ENCODE measurements at places on chromosomes 5 and 9. TPM values are rescaled to one million over a fixed set of nuclear protein-coding genes. Genes with fewer than 3 reads are reported as not detected.

GRCh38 chr9:9352877-9353481, 1259.8 kb downstream of the PTPRD start:
- no peaks in the 10 kb centered on the region for H3K4me1 ChIP-seq
- no peaks in the 10 kb centered on the region for H3K36me3 ChIP-seq
- H3K27me3 ChIP-seq, result no peaks in the 10 kb centered on the region
- H3K4me3 ChIP-seq, result no peak overlapping the region
- no peak overlapping the region for H3K27ac ChIP-seq

GRCh38 chr9:89969156-89969675, 364.4 kb downstream of the GADD45G start:
- no peak overlapping the region for H3K4me3 ChIP-seq
- H3K27me3 ChIP-seq, result no peaks in the 10 kb centered on the region
- DNase-seq, result peak; percentile 1
- no peaks in the 10 kb centered on the region for H3K36me3 ChIP-seq
- no peaks in the 10 kb centered on the region for H3K4me1 ChIP-seq

DNA sequence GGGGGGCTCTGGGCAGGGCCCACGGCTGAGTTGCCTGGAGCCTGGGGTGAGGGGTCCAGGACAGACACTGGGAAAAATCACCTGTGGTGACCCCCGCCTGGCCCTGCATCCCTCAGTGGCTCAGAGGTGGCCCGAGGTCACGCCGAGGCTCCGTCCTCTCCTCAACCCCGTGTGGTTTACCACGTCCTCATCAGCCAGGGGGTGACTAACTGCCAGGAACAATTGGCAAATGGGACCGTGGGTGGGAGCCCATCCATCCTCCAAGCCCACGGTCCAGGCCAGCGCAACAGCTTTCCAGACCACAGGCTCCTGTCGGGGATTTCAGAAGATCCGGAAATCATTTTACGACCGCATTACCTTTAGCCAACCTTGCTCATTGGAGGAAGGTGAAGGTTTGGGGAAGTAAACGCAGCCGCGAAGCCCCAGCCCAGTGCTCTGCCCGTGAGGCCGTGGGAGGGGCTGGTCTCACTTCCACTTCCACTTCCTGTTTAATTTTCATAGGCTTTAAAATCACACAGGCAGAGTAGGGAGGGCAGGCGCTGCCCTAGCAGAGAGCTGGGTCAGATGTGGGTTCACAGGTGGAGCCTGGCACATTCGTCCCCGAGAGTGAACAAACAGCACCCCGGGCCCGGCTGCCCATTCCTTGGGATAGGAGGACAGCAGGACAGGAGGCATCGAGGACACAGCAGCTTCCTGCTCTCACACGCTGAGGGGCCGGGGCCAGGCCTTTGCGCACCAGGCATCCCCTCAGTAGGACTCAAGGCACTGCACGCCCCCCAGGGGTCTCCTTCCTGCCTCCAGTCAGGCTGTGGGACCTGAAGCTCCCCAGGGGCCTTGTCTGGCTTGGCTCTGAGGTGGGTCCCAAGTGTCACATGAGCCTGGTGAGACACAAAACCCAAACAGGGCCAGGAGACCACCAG, 19.8 kb upstream of the SLC9A3 start:
- no peak overlapping the region for H3K27ac ChIP-seq
- peaks cover 27% of the 10 kb centered on the region for H3K27me3 ChIP-seq
- no peak overlapping the region for H3K4me3 ChIP-seq
- H3K36me3 ChIP-seq, result no peaks in the 10 kb centered on the region
- DNase-seq, result no peak

TLN1 gene
- total RNA-seq, result 337 TPM

CCL28 gene
- under 0.01 TPM for total RNA-seq

- H3K4me1 ChIP-seq, result peaks cover 4% of the 10 kb centered on the region
- no peaks in the 10 kb centered on the region for H3K27me3 ChIP-seq
- no peak overlapping the region for H3K4me3 ChIP-seq
- H3K36me3 ChIP-seq, result no peaks in the 10 kb centered on the region
- peak; percentile 10 for DNase-seq
Measured at GRCh38 chr5:103207653-103208052, 50.9 kb upstream of the MACIR start.

LECT2 gene
- not detected for total RNA-seq

DNA sequence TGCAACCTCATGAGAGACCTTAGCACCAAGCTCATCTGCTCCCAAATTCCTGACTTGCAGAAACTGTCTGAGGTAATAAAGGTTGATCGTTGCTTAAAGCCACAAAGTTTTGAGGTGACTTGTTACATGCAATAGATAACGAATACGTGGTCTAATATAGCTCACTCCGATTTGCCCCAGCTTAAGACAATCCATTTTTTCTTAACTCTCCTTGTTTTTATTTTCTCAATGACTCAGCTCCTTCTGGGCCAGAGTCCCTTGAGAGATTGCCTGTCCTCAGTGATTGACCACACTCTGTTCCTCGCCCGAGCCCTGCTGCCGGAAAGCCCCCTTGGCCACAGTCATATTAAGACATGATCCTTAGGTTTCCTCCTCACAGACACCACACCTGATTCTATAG, 63.7 kb upstream of the FANCC start:
- no peaks in the 10 kb centered on the region for H3K36me3 ChIP-seq
- no peak overlapping the region for H3K4me3 ChIP-seq
- DNase-seq, result peak; percentile 48
- H3K27me3 ChIP-seq, result no peaks in the 10 kb centered on the region
- no peak overlapping the region for H3K27ac ChIP-seq
- peaks cover 17% of the 10 kb centered on the region for H3K4me1 ChIP-seq

- no peaks in the 10 kb centered on the region for H3K36me3 ChIP-seq
- H3K4me1 ChIP-seq, result no peaks in the 10 kb centered on the region
- H3K4me3 ChIP-seq, result no peak overlapping the region
- H3K27ac ChIP-seq, result no peak overlapping the region
Measured at GRCh38 chr5:11030671-11031070, 269.6 kb upstream of the DAP start.

- no peak overlapping the region for H3K4me3 ChIP-seq
- H3K27me3 ChIP-seq, result no peaks in the 10 kb centered on the region
- no peak overlapping the region for H3K27ac ChIP-seq
- H3K36me3 ChIP-seq, result peaks cover 4% of the 10 kb centered on the region
Measured at GRCh38 chr5:80781356-80781755, 126.6 kb upstream of the DHFR start.

GRCh38 chr5:179114756-179115155, 54.6 kb downstream of the ZNF354C start:
- no peak for DNase-seq
- H3K4me1 ChIP-seq, result no peaks in the 10 kb centered on the region
- H3K27ac ChIP-seq, result no peak overlapping the region
- peaks cover 10% of the 10 kb centered on the region for H3K36me3 ChIP-seq

DNA sequence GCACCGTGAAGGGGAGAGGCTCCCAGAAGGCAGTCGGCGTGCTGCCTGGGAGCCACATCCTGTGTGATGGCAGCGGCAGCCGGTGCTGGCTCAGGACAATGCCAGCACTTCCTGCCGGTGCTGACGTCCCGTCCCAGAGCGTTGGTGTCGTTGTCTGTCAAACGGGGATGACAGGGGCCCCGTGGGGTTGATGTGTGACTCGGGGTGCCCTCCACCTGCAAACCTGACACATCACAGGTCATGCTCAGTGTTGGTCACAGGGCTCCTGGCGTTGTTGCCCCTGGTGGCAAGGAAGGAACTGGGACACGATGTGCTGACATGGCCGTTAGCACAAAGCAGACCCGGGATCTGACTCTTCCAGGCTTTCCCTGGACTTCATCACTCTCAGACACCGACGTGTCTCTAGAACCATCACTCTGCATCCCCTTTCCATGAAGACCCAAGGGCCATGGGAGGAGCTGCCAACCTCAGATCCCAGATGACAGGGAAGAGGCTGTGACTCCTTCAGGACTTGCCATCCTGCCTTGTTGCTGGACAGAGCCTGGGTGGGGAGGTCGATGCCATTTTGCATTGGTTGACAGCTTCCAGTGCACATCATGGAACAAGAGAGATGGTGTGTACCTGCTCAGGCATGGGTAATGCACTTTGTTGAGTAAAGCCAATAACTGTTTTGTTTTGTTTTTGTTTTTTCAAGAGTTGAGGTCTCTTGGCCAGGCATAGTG, 21.5 kb downstream of the PLPP7 start:
- H3K27me3 ChIP-seq, result peaks cover 19% of the 10 kb centered on the region
- H3K4me3 ChIP-seq, result no peak overlapping the region
- DNase-seq, result no peak
- no peaks in the 10 kb centered on the region for H3K4me1 ChIP-seq

DNA sequence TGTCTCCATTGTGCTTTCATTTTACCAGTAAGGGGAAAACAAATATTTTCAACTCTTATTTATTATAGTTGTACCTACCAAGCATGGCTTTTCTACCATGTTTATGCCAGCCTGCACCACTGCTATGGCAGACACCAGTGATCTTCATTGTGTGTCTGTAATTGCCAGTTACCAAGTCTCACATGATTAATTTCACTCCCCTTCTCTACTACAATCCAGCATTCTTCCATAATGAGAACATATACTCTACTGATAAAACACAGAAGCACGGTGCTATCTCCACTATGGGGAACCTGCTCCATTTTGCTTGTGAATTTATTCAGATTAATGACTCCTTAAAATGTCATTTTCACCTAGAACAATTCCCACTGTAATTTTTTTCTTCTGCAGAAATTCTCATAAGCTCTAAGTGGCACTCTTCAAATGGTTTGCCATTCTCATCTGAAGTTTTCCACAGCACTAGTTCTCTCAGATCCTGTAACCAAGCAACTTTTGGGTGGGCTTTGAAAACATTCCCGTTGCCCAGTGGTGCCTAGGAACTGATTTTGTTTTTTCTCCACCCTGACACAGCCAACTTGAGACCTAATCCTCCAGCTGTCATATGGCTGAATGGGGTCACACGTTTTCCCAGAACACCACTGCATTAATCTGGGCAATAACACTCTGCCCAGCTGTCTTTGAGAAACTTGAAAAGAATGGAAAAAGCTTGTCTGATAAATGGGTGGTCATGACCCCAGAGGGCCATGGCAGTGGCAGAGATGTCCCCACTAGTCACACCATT, 222.7 kb upstream of the RASEF start:
- no peak for DNase-seq
- no peaks in the 10 kb centered on the region for H3K27me3 ChIP-seq
- H3K27ac ChIP-seq, result no peak overlapping the region
- H3K4me3 ChIP-seq, result no peak overlapping the region
- H3K4me1 ChIP-seq, result no peaks in the 10 kb centered on the region
- no peaks in the 10 kb centered on the region for H3K36me3 ChIP-seq

DNA sequence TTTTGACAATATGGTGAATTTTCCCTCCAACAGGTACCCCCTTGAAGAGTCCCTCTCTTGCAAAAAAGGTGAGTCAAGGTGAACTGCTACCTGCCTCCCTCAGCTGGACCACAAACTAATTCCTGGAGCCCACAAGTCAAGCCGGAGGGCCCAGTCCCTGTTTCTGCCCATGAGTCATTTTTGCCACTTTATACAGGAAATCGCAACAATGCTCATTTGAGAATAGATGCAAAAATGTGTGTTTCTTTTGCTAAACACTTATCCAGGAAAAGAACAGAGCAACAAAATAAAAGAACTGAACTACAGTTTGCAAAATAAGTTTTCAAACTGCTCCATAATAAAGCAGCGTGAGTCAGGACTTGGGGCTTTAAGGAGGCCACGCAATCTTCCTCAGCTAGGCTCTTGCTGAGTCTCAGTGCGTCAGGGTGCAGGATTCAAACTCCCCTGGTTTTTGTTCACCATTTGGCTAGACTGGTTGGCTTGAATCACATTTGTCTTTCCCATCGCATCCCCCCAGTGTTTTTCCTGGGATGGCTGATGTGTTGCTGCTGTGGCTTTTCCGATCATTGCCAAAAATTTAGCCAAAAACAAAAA, 102.7 kb downstream of the GOLPH3 start:
- no peaks in the 10 kb centered on the region for H3K4me1 ChIP-seq
- H3K27ac ChIP-seq, result no peak overlapping the region
- no peak for DNase-seq
- no peak overlapping the region for H3K4me3 ChIP-seq
- H3K27me3 ChIP-seq, result peaks cover 36% of the 10 kb centered on the region

GRCh38 chr5:4005335-4005734, 409.7 kb downstream of the IRX1 start:
- H3K27me3 ChIP-seq, result no peaks in the 10 kb centered on the region
- H3K4me3 ChIP-seq, result no peak overlapping the region
- H3K36me3 ChIP-seq, result no peaks in the 10 kb centered on the region
- DNase-seq, result no peak

ANKRD55 gene
- total RNA-seq, result not detected

GRCh38 chr5:59061377-59061776, 478.5 kb downstream of the RAB3C start:
- no peak overlapping the region for H3K27ac ChIP-seq
- DNase-seq, result peak; percentile 68
- H3K27me3 ChIP-seq, result no peaks in the 10 kb centered on the region
- no peak overlapping the region for H3K4me3 ChIP-seq

PCDHB11 gene
- total RNA-seq, result under 0.01 TPM

GADD45G gene
- total RNA-seq, result not detected

DNA sequence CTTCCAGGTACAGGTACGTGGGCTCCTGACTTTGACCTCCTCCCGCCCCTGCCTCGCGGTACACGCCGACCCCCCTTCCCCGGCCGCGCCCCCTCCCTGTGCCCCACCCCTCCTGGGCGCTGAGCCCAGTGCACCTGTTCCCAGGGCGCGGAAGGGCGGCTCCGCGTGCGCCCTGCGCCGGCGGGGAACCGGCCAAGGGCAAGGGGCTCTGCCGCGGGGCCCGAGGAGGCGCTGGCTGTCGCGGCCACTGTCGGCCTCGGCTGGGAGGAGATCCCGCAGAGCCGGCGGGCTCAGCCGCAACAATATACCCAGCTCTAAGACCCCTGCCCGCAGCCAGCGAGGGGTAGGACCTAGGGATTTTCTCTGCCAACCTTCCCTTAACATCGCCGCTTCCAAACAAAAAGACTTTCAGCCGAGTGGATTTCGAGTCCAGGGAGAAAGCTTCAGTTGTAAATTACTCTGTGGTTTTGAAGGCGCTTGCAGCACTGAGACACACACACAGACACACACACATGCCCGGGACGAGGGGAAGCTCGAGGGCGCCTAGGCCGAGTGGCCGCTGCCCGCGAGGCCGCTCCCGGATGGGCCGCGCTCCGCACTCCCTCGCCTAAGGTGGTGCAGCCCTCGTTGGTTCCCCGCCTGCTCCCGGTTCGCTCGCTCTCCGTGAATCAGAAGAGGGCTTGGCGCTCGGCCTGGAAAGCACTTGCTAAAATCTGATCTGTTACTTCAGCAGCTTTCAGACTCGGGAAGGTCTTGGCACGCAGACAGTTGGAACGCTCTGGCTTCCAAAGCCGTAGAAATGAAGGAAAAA, 1.2 kb downstream of the FGF18 start:
- peak; percentile 89 for DNase-seq
- peaks cover 2% of the 10 kb centered on the region for H3K4me1 ChIP-seq
- no peak overlapping the region for H3K4me3 ChIP-seq
- H3K27me3 ChIP-seq, result no peaks in the 10 kb centered on the region
- no peak overlapping the region for H3K27ac ChIP-seq

GRCh38 chr5:128876569-128877382, 88.5 kb upstream of the SLC27A6 start:
- H3K36me3 ChIP-seq, result no peaks in the 10 kb centered on the region
- no peak overlapping the region for H3K4me3 ChIP-seq

DNA sequence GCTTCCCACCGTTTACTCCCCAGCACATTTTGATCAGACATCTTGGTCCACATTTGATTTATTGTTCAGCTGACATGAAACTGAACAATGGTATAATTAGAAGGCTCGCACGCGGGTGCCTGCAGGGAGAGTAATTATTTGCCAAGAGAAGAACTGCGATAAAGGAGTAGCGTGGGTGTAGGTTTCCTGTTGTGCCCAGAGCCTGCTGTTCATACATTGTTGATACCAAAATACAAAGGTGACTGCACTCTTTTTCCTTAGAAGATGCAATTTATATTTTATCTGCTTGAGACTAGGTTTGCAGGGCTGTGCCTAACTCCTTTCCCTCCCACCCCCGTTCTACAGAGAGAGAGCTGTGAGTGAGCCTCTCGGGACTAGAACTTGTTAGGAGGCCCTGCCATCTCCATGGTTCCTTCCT, 241.8 kb upstream of the MSX2 start:
- peaks cover 5% of the 10 kb centered on the region for H3K27me3 ChIP-seq
- no peaks in the 10 kb centered on the region for H3K4me1 ChIP-seq
- H3K4me3 ChIP-seq, result no peak overlapping the region
- no peak for DNase-seq

DNAH5 gene
- total RNA-seq, result 4.7 TPM

All from IMR-90 (cell line).